ENCODE measurements at places on chromosomes 5 and 9. TPM values are rescaled to one million over a fixed set of nuclear protein-coding genes. Genes with fewer than 3 reads are reported as not detected.
A peak's percentile ranks its signal among the peaks of the same experiment; 100 is the strongest.

CCNB1 gene
- 310 TPM for total RNA-seq

UGT3A1 gene
- 1.8 TPM for total RNA-seq

DNA sequence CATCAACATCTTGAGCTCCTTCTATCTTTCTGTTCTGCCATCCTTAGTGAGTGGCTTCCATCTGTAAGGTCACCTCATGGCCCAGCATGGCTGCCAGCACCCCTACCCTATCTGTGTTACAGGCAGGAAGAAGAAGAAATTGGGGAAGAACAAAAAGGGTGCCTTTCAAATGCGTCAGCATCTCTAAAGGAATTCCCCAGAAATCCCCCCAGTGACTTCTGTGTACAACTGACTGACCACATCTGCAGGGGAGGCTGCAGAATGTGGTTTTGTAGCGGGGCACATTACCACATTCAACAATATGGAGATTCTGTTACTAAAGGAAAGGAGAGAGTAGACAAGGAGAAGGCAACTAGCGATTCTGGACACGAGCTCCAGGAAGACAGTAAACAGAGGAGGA, 40.1 kb downstream of the ALG2 start:
- no peak overlapping the region for H3K27ac ChIP-seq
- H3K27me3 ChIP-seq: no peaks in the 10 kb centered on the region
- H3K4me3 ChIP-seq: no peak overlapping the region

- no peaks in the 10 kb centered on the region for H3K27me3 ChIP-seq
- no peaks in the 10 kb centered on the region for H3K4me1 ChIP-seq
- peaks cover 12% of the 10 kb centered on the region for H3K36me3 ChIP-seq
Observed at GRCh38 chr5:147504011-147504410, 5.9 kb downstream of the DPYSL3 start.

DNA sequence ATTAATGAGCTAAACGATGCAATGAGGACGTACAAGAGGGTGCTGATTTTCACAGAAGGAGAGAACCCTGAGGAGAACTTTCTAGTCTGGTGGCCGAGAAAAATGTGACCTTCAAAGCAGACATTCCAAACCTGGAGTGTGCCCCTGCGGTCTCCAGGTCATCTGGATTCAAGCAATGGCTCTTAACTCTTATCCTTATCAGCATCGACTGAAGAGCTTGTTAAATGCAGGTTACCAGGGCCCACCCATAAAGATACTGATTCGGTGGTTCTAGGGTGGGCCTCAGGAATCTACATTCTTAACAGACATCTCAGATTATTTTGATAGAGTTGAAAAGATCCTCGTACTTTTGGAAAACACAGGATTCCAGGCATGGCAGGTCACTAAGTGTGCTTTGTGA, 103.6 kb upstream of the SAP30L start:
- no peak overlapping the region for H3K4me3 ChIP-seq
- no peaks in the 10 kb centered on the region for H3K36me3 ChIP-seq
- no peak for DNase-seq
- no peaks in the 10 kb centered on the region for H3K27me3 ChIP-seq
- H3K4me1 ChIP-seq: no peaks in the 10 kb centered on the region

- no peak for DNase-seq
- H3K4me3 ChIP-seq: no peak overlapping the region
Observed at GRCh38 chr5:55599148-55600050, 64.6 kb upstream of the PLPP1 start.

SMIM33 gene
- total RNA-seq: not detected

BARHL1 gene
- not detected for total RNA-seq

- no peak overlapping the region for H3K4me3 ChIP-seq
- no peaks in the 10 kb centered on the region for H3K27me3 ChIP-seq
- H3K36me3 ChIP-seq: no peaks in the 10 kb centered on the region
- no peak for DNase-seq
- H3K27ac ChIP-seq: no peak overlapping the region
Observed at GRCh38 chr5:127876384-127876783, 173.2 kb downstream of the CCDC192 start.

QRFP gene
- not detected for total RNA-seq

GRCh38 chr5:120314191-120314590, 149.9 kb upstream of the PRR16 start:
- peaks cover 6% of the 10 kb centered on the region for H3K36me3 ChIP-seq
- DNase-seq: no peak
- H3K27me3 ChIP-seq: no peaks in the 10 kb centered on the region

DNA sequence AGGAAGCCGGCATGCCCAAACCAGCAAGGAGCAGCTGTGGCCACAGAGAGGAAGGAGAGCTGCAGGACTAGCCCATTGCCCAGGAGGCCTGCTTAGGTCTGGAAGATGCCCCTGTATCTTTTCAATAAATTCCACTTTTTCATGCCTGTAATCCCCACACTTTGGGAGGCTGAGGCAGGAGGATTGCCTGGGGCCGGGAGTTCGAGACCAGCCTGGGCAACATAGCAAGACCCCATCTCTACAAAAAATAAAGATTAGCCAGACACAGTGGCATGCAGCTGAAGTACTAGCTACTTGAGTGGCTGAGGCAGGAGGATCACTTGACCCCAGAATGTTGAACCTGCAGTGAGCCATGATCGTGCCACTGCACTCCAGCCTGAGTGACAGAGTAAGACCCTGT, 5.3 kb upstream of the TSC1 start:
- peaks cover 8% of the 10 kb centered on the region for H3K4me1 ChIP-seq
- no peak for DNase-seq
- no peaks in the 10 kb centered on the region for H3K27me3 ChIP-seq
- no peak overlapping the region for H3K27ac ChIP-seq

CNTFR gene
- total RNA-seq: 0.55 TPM

DNA sequence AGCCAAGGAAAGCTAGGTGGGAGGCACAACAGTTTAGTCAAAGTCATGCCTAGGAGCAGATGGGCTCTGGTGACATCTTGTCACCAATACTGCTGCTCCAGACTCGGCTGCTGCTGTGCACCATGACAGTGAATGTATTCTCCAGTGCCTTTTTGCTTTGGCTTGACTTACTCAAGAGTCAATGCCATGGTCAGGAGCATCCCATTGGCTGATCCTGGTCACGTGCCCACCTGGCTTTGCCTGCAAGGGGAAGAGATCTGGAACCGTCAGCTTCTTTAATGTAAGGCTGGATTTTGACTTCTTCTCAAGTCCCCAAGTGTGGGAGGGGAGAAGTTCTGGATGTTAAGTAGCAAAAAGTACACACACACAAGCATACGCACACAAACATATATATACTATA, 19.9 kb upstream of the MUSK start:
- H3K36me3 ChIP-seq: no peaks in the 10 kb centered on the region
- no peaks in the 10 kb centered on the region for H3K4me1 ChIP-seq
- H3K27ac ChIP-seq: no peak overlapping the region
- no peak for DNase-seq
- H3K27me3 ChIP-seq: no peaks in the 10 kb centered on the region

DNA sequence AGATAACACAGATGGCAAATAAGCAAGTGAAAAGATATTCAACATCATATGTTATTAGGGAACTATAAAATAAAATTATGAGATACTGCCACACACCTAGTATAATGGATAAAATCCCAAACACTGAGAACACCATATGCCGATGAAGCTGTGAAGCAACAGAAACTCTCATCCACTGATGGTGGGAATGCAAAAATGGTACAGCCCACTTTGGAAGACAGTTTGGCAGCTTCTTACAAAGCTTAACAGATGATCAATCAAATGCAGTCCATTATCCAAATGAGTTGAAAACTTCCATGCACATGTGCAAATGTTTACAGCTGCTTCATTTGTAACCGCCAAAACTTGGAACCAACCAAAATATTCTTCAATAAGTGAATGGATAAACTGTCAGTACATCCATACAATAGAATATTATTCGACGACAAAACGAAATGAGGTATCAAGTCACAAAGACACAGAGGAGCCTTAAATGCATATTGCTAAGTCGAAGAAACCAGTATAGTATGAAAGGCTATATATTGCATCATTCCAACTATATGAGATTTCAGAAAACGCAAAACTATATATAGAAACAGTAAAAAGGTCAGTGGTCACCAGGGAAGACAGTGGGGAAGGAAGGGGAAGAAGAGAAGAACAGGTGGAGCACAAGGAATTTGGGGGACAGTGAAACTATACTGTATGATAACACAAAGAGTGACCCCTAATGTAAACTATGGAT, 14.9 kb downstream of the PFDN1 start:
- no peak for DNase-seq
- H3K36me3 ChIP-seq: no peaks in the 10 kb centered on the region
- no peaks in the 10 kb centered on the region for H3K27me3 ChIP-seq

DNA sequence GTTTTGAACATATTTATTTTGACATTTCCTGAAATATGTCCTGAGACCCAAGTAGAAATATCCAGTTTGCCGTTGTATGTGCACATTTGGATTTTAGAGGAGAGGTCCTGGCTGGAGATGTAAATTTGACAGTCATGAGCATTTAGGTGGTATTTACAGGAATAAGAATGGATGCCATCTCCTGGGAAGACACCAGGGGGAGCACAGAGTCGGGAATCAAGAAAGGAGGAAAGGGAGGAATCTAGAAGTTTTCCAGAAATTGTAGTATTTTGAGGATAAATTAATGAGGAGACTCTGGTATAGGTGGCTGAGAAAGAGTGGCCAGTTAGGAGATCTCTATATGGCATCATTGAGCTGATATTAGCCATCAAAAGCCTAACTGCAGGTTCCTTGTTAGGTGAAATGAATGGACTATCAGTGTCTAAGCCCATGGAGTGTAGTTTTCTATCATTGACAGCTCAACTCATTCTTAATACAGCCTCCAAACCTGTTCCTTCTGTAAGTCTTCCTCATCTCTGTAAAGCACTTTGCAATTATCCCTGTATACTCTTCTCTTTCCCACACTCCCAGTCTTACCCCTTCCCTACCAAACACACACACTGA, 7.2 kb downstream of the GAPT start:
- no peak overlapping the region for H3K4me3 ChIP-seq
- 0 out of 2 replicates have a peak, but pooled peaks cover 2% of the 10 kb centered on the region for H3K4me1 ChIP-seq
- no peak overlapping the region for H3K27ac ChIP-seq
- DNase-seq: peak; percentile 37
- no peaks in the 10 kb centered on the region for H3K36me3 ChIP-seq

DNA sequence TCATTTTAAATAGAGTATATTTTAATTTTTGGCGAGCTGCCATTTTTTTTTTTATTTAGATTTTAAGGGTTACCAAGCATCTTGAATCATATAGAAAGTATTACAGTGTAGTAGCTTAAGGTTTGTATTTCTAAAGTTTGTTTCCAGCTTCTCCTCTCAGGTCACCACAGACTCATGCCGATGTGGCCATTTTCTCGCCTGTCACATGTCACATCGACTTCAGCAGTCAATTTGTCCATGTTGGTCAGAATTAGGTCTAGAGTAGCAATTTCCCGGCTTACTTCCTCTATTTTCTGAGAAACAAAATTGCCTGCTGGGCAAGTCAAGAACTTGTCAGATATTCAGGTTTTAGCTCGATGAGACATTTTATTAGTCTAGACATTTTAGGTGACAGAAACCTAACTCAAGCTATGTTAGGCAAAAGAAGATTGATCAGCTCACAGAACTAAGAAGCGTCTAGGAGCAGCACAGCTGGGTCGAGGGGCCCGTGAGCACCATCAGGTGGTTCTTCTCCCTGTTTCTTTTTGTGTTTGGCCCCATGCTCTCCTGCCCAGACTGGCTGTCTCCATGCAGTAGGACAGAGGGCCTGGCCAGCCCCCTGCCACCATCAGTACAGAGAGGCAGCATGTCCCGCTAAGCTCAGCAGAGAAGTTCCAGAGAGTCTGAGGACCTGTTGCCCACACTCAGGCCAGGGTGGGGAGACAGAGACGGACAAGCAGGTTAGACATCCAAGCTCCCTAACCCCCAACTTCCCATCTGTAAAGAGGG, 48.4 kb upstream of the AFAP1L1 start:
- H3K27me3 ChIP-seq: no peaks in the 10 kb centered on the region
- H3K27ac ChIP-seq: no peak overlapping the region
- H3K4me1 ChIP-seq: no peaks in the 10 kb centered on the region
- no peak overlapping the region for H3K4me3 ChIP-seq

DNA sequence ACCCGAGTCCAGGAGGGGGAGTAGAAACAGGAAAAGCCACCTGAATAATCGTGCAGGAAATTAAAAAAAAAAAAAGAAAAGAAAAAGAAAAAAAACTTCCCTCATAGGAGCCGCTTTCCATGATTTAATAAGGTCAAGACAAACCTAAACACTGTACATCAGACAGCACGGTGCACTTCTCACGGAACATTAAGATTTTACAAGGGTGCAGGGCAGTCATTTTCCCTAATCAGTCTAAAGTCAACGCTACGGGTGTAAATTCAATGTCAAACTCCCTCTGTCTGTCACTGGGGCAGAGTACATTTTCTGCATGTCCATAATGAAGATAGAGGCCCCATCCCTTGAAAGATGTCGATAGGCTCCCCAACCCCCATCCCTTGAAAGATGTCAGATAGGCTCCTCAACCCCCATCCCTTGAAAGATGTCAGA, 139.7 kb downstream of the TSSK1B start:
- no peak overlapping the region for H3K27ac ChIP-seq
- no peaks in the 10 kb centered on the region for H3K36me3 ChIP-seq
- peak overlapping the region; percentile 97 for H3K4me3 ChIP-seq
- peaks cover 15% of the 10 kb centered on the region for H3K4me1 ChIP-seq
- DNase-seq: no peak

DNA sequence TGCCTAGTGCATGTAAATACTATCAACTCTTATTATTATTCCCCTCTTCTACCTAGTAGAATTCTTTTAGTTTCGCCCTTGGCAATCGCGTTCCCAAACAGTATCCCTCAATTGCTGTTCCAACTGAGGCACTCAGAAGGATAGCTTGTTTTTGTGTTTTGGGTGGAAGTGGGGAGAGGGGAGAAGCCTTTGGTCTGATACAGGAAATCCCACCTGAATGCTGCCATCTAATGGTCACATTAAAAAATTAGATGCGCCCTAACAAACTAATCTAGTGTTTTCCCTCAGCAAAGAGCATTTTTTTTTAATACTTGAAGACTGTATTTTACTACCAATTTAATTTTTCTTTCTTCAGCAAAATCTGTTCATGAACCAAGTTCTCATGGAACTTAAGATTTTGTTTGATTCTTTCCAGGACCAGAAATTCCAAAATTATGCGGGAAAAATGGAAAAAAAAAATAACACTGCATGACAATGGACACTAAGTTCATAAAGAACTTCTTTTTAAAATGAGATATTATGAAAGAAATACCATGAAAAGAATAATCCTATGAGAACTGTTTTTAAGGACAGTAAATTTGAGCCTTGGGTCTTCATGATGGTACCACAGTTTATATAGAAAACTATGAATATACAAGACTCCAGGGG, 22.2 kb upstream of the GLDC start:
- peaks cover 2% of the 10 kb centered on the region for H3K4me1 ChIP-seq
- H3K27ac ChIP-seq: no peak overlapping the region
- H3K27me3 ChIP-seq: no peaks in the 10 kb centered on the region
- H3K4me3 ChIP-seq: no peak overlapping the region
- DNase-seq: no peak

- no peaks in the 10 kb centered on the region for H3K36me3 ChIP-seq
- no peak overlapping the region for H3K4me3 ChIP-seq
- H3K27me3 ChIP-seq: no peaks in the 10 kb centered on the region
- DNase-seq: no peak
- 0 out of 2 replicates have a peak, but pooled peaks cover 1% of the 10 kb centered on the region for H3K4me1 ChIP-seq
Observed at GRCh38 chr5:171579976-171580411, 160.5 kb downstream of the FGF18 start.

GRCh38 chr5:31894141-31894540, 255.2 kb downstream of the PDZD2 start:
- H3K27ac ChIP-seq: no peak overlapping the region
- H3K36me3 ChIP-seq: no peaks in the 10 kb centered on the region
- DNase-seq: no peak
- H3K4me1 ChIP-seq: peaks cover 8% of the 10 kb centered on the region
- no peak overlapping the region for H3K4me3 ChIP-seq
- no peaks in the 10 kb centered on the region for H3K27me3 ChIP-seq

- H3K4me3 ChIP-seq: no peak overlapping the region
- no peak overlapping the region for H3K27ac ChIP-seq
- no peaks in the 10 kb centered on the region for H3K4me1 ChIP-seq
Observed at GRCh38 chr9:106322706-106323245, 540.2 kb upstream of the ZNF462 start.

Data from H9 (cell line).